T-helper 2 cell (primary cell): ENCODE measurements at places on chromosomes 1 and 21.
A peak's percentile ranks its signal among the peaks of the same experiment; 100 is the strongest.

GRCh38 chr1:168531615-168532345, 12.0 kb downstream of the XCL2 start:
- peak; percentile 86 for DNase-seq

DNA sequence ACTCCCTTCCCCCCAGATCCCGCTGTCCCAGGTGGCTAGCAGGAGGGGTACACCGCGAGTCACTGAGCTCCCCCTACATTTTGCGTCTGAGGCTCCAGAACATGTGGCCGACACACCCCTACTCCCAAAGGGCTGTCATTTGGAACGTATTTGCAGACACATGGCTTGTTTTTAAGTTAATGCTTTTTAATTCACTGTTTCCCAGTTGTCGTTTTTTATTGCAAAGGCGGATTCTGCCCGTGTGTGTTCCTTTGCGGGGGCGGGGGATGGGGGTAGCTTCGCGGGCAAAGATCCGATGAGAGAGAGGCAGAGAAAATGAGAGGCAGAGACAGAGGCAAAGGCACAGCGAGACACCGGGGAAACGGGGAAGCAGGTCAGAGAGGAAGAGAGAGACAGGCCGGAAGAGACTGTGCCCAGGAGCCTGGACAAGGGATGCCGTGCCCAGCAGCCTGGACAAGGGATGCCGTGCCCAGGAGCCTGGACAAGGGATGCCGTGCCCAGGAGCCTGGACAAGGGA, 270.2 kb downstream of the FOXD2 start:
- no peak for DNase-seq

GRCh38 chr1:177798614-177799013, 171.2 kb downstream of the SEC16B start:
- DNase-seq = no peak

- no peak for DNase-seq
These were observed 176.4 kb downstream of the RPS6KC1 start for GRCh38 chr1:213227458-213227857.

- DNase-seq = no peak
These were observed 64.9 kb downstream of the RGS13 start for GRCh38 chr1:192700834-192701271.

GRCh38 chr1:45584351-45585109, 689 bp downstream of the NASP start:
- peak; percentile 77 for DNase-seq

- peak; percentile 76 for DNase-seq
These were observed at the start of gene GSTM2 for GRCh38 chr1:109667452-109668122. Gene GSTM2 (plus strand): TSS chr1:109668057. CDS start chr1:109668116, 59 bp downstream.

DNA sequence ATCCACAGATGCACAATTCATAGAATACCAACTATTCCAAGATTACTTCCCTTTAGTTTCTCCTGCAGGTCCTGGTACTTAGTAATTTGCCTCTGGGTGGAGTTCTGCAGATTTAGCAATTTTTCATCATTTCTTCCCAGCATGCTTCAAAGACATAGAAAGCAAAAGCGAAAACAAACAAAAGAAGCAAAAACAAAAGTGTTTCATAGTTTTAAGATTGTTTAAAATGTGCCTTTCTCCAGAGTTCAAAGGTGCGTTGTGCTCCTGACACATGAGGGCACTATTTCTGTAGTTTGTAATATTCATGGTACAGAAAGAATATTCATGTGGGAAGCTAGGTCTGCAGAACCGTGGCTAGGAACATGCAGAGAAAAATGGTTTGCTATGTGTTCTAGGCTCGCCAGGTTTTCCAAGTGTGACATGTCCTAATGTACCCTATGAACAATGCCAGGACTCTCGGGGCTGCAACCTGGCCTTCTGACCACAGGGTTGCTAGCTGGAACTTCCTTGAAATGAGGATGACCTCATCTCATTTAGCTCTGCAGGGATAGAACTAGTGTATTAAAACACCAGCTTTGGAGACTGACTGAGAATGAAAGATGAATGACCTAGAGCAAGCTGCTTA, 30.0 kb upstream of the RCSD1 start:
- DNase-seq = peak; percentile 83

DNA sequence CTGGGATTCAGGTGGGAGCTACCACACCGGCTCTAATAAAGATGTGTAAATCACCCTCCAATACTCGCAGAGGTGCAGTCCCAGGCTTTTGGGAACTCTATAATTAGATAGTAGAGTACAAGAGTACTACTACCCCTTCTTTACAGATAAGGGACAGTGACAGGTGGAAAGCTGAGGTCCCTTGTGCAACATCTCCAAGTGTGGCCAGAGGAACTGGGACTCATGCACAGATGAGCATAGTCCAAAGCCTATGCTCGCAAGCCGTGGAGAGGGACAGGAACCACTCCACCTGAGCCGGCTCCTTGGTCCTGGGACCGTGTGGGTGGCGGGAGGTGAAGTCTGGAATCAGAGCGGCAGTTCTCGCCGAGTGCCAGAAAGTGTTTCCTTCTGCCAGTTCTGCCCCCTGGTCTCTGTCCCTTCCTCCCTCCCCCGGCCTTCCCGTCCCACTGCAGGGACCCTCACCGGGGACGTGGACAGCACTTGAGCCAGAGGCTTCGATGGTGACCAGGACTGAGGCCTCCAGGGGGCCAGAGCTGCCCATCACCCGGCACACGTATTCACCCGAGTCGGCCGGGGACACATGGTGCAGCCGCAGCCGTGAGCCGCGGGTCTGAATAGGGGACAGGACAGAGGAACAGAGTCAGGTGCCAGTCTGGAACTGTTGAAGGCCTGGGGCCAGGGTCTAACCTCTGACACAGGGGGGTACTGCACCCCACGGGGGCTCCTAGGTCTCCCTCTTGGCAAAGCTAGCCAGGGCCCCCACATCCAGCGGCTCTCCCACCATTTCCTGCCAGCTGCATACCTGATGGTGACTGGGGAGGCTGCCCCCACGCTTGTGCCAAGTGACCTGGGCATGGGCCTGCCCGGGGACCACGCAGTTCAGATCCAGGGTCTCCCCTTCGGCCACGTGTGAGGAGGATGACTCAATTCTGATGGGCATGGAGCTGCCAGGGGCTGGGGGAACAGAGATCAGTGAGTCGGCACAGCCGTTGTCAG, 33.9 kb downstream of the LDLRAD2 start:
- DNase-seq = no peak

- DNase-seq = no peak
These were observed 28.9 kb upstream of the KLF18 start for GRCh38 chr1:44170281-44170823.

DNA sequence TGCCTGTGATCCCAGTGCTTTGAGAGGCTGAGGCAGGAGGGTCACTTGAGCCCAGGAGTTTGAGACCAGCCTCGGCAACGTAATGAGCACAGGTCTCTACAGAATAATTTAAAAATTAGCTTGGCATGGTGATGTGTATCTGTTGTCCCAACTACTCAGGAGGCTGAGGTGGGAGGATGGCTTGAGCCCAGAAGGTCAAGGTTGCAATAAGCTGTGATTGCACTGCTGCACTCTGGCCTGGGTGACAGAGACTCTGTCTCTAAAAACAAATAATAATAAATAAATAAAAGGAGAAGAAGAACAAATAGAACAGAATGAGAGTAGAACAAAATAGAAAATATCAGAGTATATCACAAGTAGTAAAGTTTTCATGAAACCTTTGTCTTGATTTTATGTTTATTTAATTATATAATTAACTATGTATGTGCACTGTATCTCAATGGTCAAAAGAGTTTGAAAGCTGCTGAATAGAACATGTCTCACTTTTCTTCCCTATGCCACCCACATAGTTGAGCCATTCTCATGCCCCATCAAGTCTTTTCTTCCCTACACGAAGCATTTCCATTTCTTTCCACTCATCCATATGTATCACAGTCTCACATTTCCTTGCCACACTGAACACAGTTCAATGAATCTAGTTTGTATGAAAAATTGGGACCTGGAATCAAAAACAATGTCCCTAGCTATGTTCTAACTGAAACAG, 22.9 kb upstream of the APOBEC4 start:
- DNase-seq = no peak

GRCh38 chr1:233512538-233512937, 101.4 kb upstream of the KCNK1 start:
- no peak for DNase-seq

- no peak for DNase-seq
These were observed 90.7 kb downstream of the VPS13D start for GRCh38 chr1:12320486-12320885.

- no peak for DNase-seq
These were observed 9.3 kb upstream of the LORICRIN start for GRCh38 chr1:153250166-153250565.

GRCh38 chr1:149933208-149933607, 3.5 kb downstream of the MTMR11 start:
- DNase-seq = no peak

GRCh38 chr1:87061742-87062156, 147.3 kb downstream of the HS2ST1 start:
- DNase-seq = no peak

DNA sequence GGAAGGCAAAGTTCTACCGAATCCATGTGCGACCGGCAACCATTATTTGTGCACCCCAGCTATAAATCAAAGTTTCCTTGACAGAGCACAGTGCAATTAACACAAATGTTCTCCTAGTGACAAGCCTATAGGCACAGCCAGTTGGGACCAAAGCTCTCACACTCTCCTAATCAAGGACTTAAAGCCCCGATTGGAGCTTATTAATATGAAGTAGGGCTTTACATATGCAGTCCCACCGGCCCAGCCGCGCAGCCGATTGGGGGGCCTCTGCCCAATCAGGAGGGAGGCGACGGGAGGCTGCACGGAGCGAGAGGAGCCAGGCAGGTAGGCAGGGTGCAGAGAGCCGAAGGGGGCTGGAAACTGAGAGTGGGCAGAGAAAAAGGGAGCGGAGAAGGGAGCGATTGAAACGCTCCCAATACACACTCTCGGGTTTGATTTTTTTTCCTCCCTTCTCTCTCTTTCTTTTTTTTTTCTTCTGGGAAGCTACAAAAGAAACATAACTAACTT, at the start of gene ESRRG:
TSS of gene ESRRG (minus strand) at position 156 of the 507 bp plus-strand sequence. CDS start at position 26, 130 bp downstream.
- DNase-seq = no peak

GRCh38 chr1:83994111-83994510, 4.8 kb downstream of the TTLL7 start:
- no peak for DNase-seq

- no peak for DNase-seq
These were observed 17.0 kb downstream of the MAP7D1 start for GRCh38 chr1:36172983-36173382.

GRCh38 chr1:97070376-97070775, 348.8 kb downstream of the PTBP2 start:
- no peak for DNase-seq

GRCh38 chr1:245475961-245476516, 321.3 kb downstream of the KIF26B start:
- no peak for DNase-seq

DNA sequence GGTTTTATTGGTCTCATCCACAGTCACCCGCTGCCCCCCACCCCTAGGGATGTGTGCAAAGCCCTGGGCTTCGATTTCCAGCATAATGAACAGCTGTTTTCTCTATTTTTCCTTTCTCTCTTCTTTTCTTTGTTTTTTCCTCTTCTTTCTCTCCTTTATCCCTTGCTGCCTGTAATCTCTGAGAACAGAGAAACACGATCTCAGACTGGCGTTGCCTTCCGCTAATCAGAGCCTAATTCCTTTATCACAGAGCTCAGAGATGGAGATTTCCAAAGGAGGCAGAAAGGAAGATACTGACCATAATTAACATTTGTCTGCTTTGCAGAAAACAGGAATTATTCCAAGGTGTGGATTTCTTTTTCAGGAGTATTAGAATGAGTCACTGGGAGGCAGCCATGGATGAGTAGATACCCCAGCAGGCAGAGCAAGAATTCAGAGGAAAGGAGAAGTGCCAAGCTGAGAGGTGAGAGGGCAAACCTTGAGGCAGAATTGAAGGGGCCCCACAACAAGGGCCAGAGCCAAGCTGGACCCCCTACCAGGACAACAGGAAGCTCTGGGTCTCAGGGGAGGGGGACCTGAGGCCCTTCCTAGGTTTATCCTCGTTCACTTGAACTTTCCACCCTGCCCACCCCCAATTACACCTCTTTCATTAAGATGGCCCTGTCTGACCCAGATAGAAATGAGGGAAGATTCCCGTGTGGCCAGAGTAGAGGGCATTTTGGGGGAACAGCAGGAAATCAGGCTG, 33.3 kb downstream of the MATN1 start:
- DNase-seq = no peak

DNA sequence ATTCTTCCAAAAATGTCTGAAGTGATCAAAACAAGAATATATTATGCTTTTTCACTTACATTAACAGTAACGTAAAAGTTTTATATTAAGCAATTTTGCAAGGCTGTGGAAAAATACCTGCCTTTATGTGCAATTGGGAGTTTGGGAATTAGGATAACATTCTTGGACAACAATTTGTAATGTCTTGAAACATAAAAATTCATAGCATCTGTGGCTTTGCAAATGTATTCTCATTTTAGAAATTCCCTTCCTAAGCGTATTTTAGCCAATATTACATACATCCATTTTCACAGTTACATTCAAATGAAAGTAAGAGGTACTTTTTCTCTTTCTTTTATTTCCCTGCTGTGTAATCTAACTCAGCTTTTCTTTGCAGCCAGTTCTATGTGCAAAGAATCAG, 13.4 kb upstream of the CFH start:
- DNase-seq = no peak

- DNase-seq = no peak
These were observed 2.5 kb downstream of the AKNAD1 start for GRCh38 chr1:108854221-108855019.

GRCh38 chr1:169109561-169110134, 3.2 kb downstream of the ATP1B1 start:
- no peak for DNase-seq

DNA sequence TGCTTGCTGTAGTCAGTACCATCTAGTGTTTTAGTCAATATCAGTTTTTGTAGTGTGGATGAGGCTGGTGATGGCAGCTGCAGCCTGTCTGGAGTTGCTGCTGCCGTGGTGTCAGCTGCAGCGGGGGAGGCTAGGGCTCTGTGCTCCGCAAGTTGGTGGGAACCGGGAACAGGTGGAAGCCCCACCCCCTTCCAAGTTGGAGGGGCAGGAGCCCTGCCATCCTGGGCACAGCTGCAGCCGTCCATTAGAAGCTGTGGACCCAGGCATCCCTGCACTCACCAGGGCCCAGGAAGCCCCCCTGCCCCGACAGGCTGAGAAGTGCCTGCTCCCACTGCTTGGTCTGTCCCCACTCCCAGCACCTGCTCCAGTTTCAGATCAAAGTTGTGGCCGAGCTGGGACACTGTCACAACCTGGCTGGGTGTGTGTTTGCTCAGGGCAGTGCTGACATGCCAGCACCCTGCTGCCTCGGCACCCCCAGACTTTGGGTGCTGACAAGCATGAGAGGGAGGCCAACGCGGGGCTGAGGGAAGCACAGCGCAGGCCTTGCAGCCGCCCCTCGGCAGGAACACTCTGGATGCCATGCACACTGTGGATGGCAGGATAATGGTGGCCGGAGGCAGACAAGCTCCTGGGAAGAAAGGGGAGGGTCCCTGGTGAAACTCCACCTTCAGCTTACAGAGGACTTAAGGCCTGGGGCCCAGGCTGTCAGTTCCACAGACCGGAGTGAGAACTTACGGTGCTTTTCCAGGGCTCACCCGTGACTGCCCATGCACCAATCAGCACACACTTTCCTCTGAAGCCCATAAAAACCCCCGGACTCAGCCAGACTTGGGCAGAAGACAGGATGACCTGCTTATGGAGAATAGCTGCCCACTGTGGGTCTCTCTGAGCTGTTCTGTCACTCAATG, 86.9 kb downstream of the ADARB1 start:
- no peak for DNase-seq

- DNase-seq = no peak
These were observed 25.8 kb downstream of the ABCA4 start for GRCh38 chr1:94095112-94095637.

- no peak for DNase-seq
These were observed 25.2 kb downstream of the ACKR1 start for GRCh38 chr1:159229896-159230295.

GRCh38 chr1:207619871-207620542, 24.9 kb upstream of the CR1L start:
- no peak for DNase-seq

GRCh38 chr1:109740615-109741373, at the start of gene GSTM3:
Gene GSTM3 (minus strand): TSS chr1:109741038. CDS start chr1:109740287, 751 bp downstream.
- DNase-seq = no peak
